ENCODE measurements at places on chromosomes 2 and 18.

DNA sequence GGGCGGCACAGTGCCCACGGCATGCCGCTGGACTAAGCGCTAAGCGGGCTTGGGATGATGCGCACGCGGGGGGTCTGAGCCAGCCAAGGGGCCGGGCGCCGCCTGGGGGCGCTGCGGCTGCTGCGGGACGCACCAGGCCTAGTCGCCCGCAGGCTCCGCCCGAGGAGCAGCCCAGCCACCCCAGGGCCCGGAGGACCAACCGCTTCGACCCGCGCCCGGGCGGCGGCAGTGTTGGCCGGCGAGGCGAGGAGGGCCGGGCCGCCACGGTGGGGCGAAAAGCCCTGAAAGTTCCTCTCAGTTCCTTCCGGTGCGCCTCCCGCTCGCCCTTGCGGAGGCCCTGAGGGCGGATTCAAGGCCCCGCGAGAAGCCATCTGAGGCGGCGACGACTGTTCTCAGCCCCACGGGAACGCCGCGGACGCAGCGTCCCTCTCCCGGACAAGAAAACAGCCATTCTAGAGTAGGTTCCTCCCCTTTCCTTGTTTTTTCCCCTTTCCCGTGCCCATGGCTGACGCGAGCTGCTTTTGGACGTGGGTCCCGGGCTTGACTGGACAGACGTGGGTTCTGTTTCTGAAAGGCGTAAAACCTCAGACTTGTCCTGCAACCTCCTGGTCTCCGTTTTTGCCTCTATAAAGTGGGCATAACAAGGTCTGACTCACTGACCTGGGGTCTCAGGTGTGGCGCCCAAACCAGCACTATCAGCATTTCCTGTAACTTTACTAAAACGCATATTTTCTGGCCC lies at the start of gene ANKAR:
Gene ANKAR (plus strand): TSS at position 297 of the 739 bp plus-strand sequence. CDS start 1,821 bp downstream, outside the sequence.
- DNase-seq: peak; percentile 75

DNA sequence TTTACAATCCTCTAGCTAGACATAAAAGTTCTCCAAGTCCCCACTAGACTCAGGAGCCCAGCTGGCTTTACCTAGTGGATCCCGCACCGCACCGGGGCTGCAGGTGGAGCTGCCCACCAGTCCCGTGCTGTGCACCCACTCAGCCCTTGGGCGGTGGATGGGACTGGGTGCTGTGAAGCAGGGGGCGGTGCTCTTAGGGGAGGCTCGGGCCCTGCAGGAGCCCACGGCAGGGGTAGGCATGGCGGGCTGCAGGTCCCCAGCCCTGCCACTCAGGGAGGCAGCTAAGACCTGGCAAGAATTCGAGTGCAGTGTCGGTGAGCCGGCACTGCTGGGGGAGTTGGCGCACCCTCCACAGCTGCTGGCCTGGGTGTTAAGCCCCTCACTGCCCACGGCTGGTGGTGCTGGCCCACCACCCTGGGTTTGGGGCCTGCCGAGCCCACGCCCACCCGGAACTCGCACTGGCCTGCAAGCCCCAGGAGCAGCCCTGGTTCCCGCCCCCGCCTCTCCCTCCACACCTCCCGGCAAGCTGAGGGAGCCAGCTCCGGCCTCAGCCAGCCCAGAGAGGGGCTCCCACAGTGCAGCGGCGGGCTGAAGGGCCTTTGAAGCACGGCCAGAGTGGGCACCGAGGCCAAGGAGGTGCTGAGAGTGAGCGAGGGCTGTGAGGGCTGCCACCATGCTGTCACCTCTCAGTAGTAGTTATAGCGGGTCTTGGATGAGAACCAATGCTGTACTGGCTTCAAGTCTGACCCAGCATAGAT lies 255.2 kb downstream of the CDH7 start:
- DNase-seq: no peak

GRCh38 chr2:39108377-39108776 lies 12.5 kb downstream of the SOS1 start:
- no peak for DNase-seq

GRCh38 chr2:100184055-100184737 lies 41.8 kb upstream of the AFF3 start:
- DNase-seq: no peak

DNA sequence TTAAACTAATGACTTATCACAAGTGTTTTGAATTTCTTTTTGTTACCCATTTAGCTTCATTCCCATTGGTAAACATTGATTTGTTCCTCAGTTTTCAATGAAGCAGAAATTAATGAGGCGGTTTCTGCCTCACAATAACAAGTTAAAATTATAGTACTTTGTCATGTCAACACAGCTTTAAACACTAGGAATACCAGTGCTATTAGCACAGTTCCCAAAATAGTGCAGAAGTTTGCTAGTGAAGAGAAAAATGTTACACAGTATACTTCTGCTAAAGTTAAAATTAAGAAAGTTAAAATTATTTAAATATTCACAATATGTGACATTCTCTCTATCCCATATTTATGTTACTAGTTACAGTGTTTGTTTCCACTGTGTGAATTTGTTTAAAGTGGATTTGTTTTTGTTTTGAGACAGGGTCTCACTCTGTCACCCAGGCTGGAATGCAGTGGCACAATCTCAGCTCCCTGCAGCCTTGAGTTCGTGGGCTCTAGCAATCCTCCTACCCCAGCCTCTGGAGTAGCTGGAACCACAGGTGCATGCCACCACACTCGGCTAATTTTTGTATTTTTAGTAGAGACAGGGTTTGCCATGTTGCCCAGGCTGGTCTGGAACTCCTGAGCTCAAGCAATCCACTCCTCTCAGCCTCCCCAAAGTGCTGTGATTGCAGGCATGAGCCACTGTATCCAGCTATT lies 3.8 kb upstream of the CHN1 start:
- DNase-seq: no peak

GRCh38 chr18:52484977-52485376 lies 145.0 kb downstream of the DCC start:
- DNase-seq: peak; percentile 10

- no peak for DNase-seq
Observed at GRCh38 chr18:34773378-34773777, 63.3 kb downstream of the DTNA start.

GRCh38 chr2:237432484-237433092 lies 18.6 kb upstream of the COL6A3 start:
- no peak for DNase-seq

- no peak for DNase-seq
Observed at GRCh38 chr2:28600181-28600580, 104.3 kb downstream of the PLB1 start.

DNA sequence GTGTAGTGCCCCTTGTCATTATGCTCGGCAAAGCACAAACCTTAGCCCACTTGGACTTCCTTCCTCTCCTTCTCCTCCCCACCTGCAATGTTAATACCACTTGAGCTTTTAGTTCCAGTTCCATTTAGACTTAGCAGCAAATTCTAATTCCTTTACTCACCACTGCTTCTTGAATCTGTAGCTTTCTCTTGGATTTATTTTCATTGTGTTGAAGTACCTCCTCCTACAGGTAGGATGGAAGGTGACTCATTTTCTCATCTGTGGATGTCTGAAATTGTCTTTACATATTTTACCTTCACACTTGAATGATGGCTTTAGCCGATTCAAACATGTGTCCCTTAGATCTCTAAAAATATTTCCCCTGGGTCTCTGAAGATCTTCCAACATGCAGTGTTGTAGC lies 32.8 kb upstream of the BIN1 start:
- no peak for DNase-seq

- DNase-seq: no peak
Observed at GRCh38 chr2:11674983-11675382, 5.0 kb upstream of the NTSR2 start.

DNA sequence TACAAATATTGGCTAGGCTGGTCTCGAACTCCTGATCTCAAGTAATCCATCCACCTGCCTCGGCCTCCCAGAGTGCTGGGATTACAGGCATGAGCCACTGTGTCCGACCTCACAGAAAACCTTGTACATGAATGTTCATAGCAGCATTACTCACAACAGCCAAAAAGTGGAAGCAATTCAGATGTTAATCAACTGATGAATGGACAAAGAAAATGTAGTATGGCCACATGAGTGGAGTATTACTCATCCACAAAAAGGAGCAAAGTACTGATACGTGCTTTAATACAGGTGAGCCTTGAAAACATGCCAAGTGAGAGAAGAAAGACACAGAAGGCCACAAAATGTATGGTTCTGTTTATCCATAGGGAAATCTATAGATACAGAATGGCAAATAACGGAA lies 20.6 kb downstream of the CEP192 start:
- no peak for DNase-seq

DNA sequence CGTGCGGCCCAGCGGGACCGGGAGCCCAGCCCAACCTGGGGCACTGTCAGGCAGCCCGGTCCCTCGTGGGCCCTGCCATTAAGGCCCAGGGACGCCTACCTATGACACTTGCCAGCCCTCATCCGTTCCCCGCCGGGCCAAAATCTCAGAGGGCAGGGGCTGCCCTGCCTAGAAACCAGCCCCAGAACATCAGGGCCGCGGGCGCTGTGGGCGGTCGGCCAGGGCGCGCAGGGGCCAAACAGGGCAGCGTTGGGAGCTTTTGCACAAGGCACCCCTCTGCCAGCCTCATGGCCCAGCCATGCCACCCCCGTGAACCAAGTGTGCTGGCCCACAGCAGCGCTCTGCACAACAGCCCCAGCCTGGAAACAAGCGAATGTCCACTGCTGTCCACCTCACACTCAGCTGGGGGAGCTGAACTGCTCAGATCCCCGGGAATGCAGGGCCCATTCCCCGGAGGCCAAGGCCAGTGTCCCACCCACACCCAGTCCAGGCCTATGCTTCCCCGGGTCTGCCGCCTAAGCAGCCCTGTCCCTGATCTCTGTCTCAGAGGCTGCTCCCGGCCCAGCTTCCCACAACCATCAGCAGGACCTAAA lies 3.5 kb upstream of the NEURL3 start:
- no peak for DNase-seq

GRCh38 chr2:138722316-138722715 lies 57.9 kb downstream of the NXPH2 start:
- DNase-seq: peak; percentile 5

DNA sequence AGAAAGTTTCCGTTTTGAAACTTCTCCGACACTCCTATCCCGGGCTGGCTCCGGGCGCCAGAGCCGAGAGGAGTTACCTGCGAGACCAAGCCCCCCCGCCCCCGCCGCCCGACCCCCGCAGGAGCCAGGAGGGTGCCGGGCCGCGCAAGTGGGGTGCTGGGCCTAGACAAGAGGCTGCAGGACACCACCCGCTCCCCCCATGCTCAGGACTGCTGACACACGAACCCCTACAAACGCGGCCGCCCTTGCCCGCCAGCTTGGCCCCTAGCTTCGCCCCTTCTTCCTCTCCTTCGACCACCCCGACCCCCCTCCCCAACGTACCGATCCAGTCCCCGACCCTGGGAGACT lies 497 bp downstream of the PLA2R1 start:
- DNase-seq: no peak

DNA sequence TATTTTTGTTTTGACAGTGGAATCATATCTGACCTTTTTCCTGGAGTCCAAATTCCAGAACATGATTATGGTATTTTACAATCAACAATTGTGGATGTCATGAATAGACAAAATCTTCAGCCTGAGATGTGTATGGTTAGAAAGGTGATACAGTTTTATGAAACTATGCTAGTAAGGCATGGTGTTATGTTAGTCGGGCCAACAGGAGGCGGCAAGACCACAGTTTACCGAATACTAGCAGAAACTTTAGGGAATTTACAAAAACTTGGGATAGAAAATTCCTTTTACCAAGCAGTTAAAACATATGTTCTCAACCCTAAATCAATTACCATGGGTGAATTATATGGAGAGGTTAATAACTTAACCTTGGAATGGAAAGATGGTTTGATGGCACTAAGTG lies 137.0 kb downstream of the DNAH6 start:
- no peak for DNase-seq

GRCh38 chr18:4077721-4078120 lies 377.4 kb downstream of the DLGAP1 start:
- no peak for DNase-seq

GRCh38 chr2:236712304-236712703 lies 142.7 kb downstream of the ACKR3 start:
- no peak for DNase-seq

DNA sequence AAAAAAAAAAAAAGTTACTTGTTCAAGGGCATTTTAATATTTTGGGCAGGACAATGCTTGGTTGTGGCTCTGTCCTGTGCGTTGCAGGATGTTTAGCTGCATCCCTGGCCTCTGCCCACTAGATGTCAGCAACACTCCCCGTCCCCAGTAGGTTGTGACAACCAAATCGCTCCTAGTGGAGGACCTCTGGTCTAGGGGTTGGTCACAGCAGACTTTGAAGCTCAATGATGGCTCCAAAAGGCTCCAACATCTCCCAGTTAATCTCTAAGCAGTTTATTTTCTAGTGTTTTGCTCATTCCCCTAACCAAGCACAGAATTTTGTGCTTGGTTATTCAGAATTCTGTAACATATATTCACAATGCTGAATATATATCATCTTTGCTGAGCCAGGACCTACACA lies 67.0 kb downstream of the CHRNA1 start:
- DNase-seq: peak; percentile 76

DNA sequence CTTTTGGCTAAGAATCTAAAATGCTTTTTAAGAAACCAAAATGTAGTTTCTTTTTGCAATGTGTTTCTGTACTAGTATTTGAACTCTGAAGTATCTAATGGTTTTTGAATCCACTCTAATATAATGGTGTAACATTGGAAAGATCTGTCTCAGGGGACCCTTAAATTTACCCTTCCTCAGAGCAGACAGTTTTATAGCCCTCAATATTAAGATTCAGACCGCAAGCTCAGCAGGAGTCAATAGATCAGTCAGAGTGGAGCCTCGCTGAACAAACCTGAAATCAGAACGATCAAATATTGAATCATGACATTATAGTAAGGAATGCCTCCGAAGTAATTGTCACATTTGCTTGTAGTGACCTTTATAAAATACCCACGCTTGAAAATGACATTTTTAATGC lies 18.3 kb downstream of the SGPP2 start:
- no peak for DNase-seq

DNA sequence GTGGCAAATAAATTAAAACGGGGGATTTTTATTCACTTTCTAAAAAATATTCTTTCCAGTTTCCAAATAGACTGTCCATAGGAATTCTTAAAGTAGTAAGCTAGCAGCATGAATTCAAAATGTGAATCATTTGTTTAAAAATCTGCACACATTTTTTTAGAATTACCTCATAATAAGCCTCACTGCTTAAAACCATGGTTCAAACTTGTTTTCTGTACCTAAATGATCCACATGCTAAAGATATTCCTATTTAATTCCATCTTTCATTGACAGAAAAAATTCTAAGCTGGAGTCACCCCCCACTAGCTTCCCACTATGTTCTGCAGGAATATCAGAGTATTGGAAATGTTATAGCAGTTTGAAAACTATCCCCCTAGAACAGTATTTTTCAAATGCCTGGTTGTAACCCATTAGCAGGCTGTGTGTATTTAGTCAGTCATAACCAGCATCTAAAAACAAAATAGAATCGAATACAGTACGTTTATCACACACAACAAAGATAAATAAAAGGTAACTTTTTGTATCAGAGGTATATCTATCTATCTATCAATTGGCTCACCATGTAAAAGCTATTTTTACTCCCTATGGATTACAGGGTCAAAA lies 11.2 kb upstream of the IKZF2 start:
- no peak for DNase-seq

Data from T47D (cell line).